ENCODE measurements at places on chromosomes 7 and 10. TPM values are rescaled to one million over a fixed set of nuclear protein-coding genes. Genes with fewer than 3 reads are reported as not detected.

GRCh38 chr10:74081192-74081803 is 69.3 kb downstream of the AP3M1 start:
- peak; percentile 23 for DNase-seq

DNA sequence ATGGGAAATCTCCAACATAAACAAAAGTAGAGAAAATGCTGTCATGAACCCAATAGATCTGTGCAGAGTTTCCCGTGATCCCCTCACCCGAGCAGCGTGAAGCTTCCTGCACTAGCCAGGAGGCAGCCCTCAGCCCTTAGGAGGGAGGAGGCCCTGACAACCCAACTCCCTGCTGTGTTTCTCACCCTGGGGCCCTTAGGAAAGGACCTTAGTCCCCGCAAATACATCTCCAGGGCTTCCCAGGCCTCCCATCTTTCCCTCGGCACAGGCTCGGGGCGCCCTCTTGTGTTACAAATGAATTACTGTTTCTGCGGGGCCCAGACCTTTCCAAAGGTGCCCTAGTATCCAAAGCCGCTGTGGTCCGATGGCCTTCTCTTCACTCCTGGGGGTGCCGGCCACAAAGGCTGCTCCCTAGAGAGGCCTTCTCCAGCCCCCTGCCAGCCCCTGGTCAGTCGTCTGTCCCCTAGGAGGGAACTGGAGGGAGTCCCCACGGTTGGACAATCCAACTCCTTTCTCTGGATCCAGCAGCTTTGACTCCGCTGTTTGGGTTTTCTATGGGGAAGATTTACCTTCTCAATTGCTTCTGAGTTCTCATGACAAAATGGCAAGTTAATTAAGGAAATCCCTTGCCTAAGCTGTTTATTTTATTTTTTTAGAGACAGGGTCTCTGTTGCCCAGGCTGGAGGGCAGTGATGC is 49.9 kb upstream of the SH2B2 start:
- DNase-seq = peak; percentile 50

- DNase-seq = no peak
These were observed 19.6 kb downstream of the CAMK2B start for GRCh38 chr7:44305564-44306507.

DNA sequence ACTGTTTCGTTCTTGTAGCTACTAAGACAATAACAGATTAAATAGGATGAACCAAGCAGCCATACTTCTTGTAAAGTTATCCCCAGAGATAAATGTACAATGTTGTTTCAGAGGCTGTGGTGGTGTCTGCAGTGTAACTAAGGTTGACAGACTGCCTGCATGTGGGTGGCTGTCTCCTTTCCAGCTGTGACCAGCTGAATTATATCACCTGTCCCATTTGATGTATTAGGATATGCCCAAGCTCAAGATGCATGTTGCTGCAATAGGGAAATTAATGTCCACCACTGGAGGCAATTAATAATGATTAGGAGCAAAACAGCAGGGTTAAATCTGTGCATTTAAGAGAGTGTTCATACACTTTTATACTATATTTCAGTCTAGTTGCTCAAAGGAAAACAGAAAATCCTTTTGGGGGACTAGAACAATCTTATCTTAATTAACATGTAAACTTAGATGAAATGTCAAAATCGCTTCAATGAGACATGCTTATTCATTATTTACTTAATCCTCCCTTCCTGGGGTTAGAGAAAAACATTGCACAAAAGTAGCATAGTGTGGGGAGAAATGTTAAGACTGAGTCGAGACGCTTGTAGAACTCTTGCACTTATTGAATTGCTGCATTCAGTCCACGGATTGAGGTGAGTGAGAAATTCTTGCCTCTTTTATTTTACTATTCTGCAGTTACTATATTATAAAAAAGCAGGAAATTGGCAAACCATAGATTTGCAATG is 269.0 kb downstream of the SNX10 start:
- no peak for DNase-seq

DNA sequence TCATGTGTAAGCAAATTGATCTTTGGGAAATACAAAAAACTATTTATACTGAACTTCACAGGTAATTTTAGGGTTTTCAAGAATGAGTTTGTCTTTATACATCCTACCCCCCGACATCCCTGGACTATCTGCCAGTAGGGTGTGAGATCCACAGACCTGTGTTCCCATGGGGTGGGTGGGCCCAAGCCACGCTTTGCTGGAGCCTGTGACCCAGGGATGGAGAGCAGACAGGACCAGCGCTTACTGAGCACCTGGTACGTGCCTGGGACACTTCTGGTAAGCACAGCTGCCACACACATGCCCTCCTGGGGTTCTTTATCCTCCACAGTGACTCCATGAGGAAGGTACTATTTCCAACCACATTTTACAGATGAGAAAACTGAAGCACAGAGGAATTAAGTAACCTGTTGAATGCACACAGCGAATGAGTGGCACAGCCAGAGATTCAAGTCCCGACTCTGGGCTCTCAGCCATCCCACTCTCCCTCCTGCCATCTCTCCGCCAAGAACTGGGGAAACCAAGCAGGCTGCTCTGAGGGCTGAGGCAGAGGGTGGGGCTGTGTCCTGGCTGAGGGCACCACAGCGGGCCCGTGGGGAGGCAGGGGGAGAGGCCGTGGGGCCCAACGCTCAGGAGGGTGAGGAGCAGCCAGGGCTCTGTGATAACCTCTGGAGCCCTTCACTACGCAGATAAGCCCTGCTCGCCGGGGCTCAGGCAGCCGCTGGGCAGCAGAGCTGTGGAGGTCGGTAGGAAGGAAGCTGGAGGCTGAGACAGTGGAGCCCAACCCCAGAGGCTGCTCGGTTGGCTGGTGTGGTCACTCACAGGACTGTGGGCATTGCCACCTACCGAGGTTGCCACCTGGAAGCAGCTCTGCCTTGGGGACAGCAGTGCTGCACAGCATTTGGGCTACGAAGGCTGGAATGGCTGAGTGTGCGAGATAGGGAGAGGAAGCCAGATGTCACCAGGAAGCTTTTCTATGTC is 124.2 kb downstream of the ARHGAP22 start:
- no peak for DNase-seq

- DNase-seq = no peak
These were observed 21.0 kb downstream of the GRB10 start for GRCh38 chr7:50761713-50762112.

DNA sequence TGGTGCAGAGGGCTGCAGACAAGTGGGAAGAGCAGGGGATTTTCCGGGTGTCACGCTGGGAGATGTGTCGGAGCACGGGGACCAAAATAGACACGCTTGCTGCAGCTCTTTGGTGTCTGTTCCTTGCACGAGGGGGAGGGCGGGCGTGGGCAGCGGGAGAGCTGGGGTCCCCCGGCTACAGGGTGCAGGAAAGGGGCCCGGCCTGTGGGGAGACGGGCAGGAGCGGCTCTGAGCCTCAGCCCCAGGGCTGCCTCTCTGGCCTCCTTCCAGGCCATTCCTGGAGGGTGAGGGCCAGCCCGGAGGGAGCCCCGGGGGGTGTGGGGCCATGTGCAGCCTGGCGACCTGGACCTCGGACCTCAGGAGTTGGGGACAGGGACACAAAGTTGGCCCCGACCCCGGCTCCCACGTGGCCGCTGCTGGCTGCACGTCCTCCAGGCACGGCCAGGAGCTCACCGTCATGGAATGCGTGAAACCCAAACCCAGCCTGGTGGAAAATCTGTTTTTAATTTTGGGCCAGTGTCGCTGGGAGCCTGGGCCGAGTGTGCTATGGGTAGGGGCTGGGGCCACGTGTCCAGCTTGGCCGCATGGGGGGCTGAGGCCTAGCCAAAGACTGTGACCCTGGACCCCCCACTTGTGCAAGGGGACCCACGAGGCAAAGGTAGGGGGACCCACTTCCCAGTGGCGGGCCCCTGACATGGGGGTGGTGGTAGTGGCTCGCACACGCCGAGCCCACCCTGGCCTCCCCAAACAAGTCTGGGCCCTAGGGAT is 6.6 kb downstream of the TTYH3 start:
- DNase-seq = no peak

GRCh38 chr10:105797234-105797890 is 1156.3 kb downstream of the SORCS3 start:
- peak; percentile 36 for DNase-seq

GRCh38 chr7:16708980-16709379 is 44.6 kb upstream of the TSPAN13 start:
- DNase-seq = no peak

GRCh38 chr10:121830101-121830500 is 97.7 kb downstream of the ATE1 start:
- no peak for DNase-seq

DNA sequence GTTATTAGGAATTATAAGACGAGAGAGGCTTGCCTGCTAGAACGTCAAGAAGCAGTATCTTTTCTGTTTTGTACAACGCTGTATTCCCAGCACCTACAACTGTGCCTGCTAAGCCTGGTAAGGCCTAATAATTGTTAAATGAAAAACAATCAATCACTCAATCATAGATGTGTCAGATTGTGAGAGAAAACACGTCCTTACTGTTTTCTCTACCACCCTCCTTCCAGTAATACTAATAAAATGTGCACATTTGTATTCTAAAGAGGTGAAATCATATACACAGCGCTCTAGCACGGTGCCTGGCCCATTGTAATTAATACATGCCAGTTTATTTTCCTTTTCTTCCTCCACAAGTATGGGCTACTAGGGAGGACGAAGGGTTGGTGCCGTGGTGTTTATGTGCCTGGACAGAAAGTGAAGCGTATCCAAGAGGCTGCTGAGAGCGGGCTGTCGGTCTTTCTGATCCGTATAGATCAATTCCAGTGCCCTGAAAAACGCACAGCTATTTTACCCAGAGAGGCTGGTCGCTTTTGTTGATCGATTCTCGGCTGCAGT is 1.5 kb upstream of the AUTS2 start:
- peak; percentile 5 for DNase-seq

DNA sequence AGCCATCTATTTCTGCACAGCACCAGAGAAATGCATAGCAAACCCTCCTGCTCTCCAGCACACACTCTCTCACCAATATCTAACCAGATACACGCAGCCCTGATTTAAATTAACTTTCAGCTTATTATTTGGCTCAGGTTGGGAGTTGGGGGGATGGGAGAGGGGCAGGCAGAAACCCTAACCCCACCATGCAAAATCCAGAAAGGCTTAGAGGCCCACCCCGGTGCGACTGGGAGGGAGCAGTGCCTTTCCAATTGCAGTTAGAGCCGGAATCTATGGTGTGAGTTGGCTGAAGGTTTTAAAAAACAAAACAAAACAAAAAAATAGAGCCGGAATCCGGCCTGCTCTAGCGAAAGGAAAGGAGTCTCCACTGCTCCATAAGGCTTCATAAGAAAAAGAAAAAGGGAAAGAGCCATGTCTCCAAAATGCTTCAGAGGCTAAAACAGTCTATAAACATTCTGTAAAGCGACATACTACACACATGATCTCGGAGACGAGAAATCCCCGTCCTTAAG is 2.9 kb downstream of the IGF2BP3 start:
- no peak for DNase-seq

The SLC35G1 gene
- polyA plus RNA-seq = 7.6 TPM

The WDFY4 gene
- polyA plus RNA-seq = 2.1 TPM

The HTR5A gene
- not detected for polyA plus RNA-seq

All from right renal pelvis (tissue), 4 donors.